ENCODE measurements at places on chromosomes 7 and 10. TPM values are rescaled to one million over a fixed set of nuclear protein-coding genes. Genes with fewer than 3 reads are reported as not detected.

Gene ANKRD61
- 0.31 TPM for total RNA-seq

Gene GIMAP8
- 2.8 TPM for total RNA-seq

Gene SFTPA1
- total RNA-seq, result 0.16 TPM

Gene NPC1L1
- 0.16 TPM for total RNA-seq

Gene TCAF2
- 0.78 TPM for total RNA-seq

Gene LLCFC1
- total RNA-seq, result not detected

Gene GIMAP7
- total RNA-seq, result 2.7 TPM

Gene H2BK1
- total RNA-seq, result not detected
